NCI-H2081 treated with DMSO at 0.1 percent for 48 hours (cell line): ENCODE measurements at places on chromosomes 6 and 20.

DNA sequence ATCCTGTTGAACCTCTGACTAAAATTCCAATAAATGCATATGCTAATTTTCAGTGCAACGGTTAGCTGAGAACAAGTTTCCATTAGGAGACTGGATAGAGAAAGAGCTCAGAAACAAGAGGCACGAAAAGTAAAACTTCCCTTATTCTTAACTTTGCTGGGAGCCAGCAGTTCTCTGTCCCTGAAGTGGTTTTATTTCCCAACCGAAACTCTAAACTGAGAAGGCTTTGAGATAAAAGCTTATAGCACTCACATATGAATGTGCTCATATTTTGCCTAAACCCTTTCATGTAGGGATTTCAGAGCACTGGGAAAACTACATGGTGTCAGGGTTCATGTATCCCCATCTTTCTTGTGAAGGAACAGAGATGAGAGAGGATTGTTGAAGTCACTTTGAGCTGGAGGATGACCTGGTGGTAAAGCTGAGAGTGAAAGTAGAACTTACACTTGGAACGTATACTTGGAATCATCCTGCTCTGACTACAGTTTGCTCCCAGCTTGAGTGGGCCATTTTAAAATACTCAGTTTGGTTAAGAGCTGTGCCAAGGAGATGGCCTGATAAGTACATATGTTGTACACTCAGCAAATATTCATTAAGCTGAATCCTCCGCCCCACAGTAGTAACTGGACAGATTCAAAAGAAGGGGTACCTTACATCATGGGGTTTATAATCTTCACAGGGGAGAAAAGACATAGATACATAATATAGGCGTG, 324.2 kb upstream of the CNR1 start:
- no peak for DNase-seq

GRCh38 chr20:32358883-32359632, 927 bp downstream of the ASXL1 start:
- DNase-seq = no peak

GRCh38 chr6:90368601-90369000, 72.0 kb upstream of the BACH2 start:
- DNase-seq = no peak

DNA sequence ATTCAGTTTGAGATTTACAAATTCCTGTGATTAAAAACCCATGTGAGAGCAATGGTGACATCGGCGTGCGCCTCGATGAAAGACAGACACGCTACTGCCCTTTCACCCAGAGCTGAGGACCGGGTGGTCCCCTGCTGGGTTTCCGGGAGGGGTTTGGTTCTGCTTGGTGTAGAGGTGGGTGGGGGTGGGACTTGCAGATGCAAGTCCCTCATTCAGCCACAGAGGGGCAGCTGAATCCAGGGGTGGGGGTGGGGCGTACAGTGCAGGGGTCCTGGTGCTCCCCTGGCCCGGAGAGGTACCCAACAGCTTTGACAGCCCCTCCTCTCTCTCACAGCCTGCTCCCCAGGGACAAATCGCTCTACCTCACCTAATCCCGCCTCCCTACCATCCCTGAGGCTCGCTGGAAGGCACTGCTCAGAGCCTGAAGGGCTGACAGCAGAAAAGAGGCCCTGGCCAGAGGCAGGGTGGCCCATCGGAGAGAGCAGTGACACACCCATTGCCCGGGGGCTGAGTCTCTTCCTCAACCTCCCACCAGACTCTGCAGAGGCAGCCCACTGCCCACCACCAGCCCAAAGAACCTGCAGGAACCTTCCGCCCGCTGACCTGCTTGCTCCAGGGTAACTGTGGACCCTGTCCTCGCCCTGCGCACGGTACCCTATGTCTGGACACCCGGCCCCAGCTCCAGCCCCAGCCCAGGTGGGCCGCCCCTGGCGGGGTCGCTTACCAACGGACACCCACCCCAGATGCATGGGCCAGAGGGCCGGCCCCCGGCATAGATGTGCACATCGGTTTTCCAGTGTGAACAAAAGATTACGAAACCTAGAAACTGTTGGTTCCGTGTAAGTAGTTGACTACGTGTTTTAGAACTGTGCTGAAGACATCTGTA, 118.4 kb downstream of the JPH2 start:
- no peak for DNase-seq

- DNase-seq = no peak
Observed at GRCh38 chr20:956330-956951, 40.3 kb upstream of the ANGPT4 start.

GRCh38 chr20:58627212-58628072, 23.6 kb upstream of the STX16 start:
- DNase-seq = no peak

DNA sequence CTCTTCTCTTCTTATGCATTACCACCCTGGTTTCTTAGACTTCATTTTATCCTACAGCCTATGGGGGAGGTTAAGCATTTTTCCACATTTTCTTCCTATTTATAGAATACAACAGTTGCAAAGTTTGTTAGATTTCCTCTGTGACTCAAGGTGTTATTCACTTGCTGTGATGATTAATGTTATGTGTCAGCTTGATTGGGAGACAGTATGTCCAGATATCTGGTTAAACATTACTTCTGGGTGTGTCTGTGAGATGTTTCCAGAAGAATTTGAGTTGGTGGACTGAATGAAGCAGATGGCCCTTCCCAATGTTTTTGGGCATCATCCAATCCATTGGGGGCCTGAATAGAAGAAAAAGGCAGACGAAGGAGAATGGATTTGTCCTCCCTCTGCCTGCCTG, 131.3 kb downstream of the C6orf118 start:
- no peak for DNase-seq

DNA sequence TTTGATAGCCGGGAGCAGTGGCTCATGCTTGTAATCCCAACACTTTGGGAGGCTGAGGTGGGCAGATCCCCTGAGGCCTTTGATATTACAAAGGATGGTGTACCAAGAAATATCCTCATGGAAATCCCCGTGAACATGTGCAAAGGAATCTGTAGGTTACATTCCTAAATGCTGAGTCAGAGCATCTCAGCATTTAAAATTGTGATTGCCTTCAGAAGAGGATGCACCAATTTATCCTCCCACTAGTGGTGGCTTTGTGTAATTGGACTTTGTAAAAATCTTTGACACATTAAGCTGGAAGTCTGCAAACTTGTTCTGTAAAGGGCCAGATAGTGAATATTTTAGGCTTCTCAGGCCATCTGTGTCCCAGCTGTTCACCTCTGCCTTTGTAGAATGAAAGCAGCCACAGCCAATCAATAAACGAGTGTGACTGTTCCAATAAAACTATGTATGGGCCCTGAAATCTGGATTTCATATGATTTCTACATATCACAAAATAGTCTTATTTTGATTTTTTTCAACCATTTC, 11.8 kb downstream of the TMEM14B start:
- DNase-seq = no peak

DNA sequence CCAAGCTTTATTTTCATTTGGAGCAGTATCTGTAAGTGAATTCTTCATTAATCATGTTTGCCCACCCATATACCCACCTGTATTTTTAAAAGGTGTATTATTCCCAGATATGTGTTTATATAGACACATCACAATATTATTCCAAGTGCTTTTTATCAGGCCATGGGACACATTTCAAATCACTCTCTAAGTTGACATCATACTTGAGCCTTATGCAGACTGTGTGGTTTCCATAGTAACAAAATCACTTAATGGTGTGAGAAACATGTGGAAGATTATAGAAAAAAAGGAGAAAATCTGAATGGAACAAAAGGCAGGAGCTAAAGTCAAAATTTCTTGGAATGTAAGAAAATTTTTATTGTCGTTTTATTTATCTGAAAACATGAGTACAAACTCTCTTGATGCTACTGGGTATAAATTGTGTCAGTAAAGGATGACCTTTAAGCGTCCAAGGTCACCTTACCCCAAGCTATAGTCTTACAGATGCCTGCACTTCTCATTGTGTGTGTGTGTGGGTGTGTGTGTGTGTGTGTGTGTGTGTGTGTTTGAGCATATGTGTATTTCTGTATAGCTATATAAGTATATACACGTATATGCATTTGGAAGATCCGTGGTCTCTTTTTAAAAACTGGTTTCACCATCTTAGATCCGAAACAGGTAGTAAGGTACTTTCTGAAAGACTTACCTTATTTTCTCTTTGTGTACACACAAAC, 79.8 kb upstream of the CCN6 start:
- DNase-seq = no peak

DNA sequence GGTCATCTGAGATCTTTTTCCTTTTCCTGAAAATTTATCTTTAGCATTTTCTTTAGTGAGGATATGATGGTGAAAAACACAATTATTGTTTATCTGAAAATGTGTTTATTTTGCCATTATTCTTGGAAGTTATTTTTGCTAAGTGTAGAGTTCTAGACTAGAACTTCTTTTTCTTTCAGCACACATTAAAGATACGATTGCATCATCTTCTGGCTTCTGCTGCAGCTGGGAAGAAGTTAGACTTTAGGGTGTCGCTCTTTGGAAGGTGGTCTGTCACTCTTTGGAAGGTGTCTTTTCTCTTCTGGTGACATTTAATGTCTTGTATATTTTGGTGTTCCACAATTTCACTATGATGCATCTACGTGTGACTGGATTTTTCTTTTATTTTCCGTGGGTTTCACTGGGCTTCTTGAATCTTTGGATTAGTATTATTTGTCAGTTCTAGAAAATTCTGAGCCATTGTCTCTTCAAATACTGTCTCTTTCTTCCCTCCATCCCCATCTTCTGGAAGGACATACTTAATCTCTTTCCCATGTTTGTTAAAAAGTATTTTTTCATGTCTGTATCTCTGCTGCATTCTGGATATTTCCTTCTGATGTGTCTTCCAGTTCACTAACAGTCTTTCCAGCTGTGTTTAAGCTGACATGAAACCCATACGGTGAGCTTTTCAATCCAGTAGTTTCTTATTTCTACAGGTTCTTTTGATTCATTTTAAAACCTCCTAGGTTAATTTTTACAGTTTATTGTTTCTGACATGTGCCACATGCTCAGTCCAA, 81.0 kb downstream of the AGPAT4 start:
- no peak for DNase-seq

- no peak for DNase-seq
Observed at GRCh38 chr6:12348530-12349511, 58.7 kb downstream of the EDN1 start.

DNA sequence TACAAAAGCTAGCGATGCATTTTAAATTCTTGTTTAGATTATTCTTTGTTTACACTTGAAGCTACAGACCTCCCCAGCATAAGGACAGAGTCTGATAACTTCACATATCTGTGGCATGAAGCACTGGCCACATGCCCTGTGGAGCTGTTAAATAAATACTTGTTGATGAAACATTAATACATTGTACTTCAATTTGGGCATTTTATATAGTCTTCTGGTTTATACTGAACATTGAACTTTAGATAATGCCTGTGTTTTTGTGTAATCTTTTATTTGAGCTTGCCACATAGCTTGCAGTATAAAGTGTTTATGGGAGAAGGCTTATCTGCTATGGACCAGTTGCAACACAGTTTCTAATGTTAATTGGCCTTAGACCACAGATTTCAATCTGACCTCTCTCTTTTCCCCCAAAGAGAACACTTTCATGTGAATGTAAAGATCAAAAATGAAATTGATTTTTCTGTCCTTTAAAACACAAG, 48.2 kb downstream of the FRK start:
- no peak for DNase-seq

- DNase-seq = no peak
Observed at GRCh38 chr20:12061466-12061865, 143.8 kb downstream of the BTBD3 start.

GRCh38 chr6:73418081-73418741, 23.6 kb downstream of the DDX43 start:
- DNase-seq = no peak

GRCh38 chr20:17026346-17026745, 200.5 kb upstream of the PCSK2 start:
- no peak for DNase-seq

DNA sequence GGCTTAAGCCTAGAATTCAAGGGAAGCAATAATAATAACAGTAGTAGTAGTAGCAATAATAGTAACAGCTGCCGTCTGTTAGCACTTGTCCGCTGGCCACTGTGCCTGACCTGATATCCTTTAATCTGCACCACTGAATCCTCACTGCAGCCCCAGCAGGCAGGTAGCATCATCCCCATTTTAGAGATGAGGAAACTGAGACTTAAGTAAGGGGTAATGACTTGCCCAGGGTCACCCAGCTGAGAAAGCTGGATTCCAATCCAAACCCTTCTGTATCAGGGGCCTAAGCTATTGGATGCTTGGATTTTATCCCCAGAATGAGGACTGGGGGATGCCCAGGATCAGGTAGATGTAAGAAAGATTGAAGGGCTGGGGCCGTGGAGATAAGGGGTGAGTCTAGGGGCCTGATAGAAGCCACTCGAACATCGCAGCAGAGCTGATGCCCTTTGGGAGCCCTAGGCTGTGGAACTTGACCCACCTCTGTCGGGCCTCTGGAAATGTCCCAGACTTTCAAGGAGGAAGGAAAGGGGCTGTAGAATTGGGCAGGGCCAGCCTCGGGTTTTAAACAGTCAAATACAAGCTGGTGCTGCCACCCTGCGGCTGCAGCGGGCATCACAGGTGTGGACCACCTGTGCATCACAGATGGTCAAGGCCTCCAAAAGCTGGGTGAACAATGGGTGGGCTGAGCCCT, 102.1 kb upstream of the MYL9 start:
- DNase-seq = no peak

DNA sequence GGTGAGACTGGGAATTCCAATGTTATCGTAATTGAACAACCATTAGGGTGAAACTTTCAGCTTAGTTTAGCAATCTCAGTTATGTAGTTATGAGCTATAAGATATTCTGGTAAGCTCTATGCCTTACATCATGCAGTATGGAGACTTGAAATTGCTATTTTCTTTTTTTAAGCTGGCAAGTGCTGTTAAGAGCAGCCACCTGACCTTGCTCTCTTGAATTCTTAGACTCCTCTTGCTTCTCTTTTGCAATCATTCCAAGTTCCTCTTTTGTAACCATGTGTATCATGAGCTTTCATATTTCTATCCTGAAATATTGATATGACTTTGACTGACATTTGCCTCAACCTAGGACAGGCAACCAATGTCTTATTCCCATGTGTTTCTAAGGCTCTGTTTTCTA, 446.3 kb upstream of the SLC35B3 start:
- no peak for DNase-seq

DNA sequence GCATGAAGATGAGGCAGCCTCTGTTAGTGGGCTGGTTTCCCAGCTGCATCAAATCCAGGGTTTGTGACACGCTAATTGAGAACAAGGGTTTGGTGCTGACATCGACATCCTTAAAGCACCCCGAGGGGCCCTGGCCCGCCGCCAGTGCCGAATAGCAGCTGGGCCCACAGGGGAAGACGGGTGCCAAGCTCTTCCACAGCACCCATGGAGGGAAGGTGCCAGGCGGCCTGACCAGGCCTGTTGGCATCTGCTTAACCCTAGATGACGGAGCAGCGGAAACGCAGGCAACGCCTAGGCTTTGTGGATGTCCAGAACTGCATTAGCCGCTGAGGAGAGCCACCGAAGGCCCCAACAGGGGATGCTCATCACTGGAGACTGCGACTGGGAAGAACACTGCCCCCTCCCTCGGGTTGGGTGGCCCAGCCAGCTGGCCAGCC, 16.0 kb downstream of the UQCC2 start:
- DNase-seq = no peak

DNA sequence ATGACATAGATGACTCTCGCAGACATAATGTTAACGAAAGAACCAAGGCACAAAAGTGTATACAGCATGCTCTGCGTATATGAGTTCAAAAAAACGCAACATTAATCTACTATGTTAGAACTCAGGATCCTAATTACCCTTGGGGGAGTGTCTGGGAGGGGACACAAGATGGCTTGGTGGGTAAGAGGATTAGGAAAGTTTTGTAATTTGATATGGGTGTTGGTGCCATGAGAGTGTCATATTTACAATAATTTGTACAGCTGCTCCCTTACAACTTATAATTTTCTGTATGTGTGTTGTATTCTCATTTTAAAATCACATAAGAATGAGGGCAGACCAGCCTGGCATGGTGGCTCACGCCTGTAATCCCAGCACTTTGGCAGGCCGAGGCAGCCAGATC, 38.6 kb downstream of the TFEB start:
- no peak for DNase-seq
